ENCODE measurements at places on chromosomes 3 and 15.

GRCh38 chr15:52234596-52235541, 43.7 kb upstream of the GNB5 start:
- DNase-seq = no peak

GRCh38 chr15:101698314-101698713, 26.0 kb downstream of the TARS3 start:
- DNase-seq = no peak

DNA sequence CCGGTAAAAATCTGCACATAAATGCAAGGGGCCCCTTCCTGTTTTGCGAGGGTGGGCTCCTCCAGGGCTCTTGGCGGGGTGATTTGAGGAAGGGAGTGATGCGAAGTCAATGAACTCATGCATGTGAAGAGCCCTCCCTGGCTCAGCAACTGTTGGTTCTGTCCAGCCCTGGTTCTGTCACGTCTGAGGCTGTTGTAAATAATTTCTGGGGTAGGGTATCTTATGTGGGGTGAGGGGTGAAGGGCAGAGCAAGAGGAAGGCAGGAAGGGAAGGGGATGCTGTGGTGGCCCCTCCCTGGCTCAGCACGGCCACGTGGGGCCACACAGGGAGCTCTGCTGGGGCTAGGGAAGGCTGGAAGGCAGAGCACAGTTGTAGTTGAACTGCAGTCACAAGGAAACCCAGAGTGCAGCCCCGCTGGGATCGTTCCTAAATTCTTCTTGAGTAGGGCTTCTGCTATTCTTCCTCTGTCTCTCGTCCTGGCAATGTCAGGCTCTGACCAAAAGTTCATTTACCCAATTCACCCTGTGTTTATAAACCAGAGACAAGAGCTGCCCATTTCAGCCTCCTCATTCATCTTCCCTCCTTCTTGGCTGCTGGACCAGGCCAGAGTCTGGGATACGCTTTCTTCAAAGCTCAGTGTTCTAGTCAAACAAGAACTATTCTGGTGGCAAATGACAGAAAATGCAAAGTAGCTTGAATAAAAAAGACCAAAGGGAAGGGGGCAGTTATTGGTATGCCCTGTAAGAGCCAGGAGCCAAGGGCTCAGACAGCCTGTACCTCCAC, 14.8 kb upstream of the TOPBP1 start:
- no peak for DNase-seq

DNA sequence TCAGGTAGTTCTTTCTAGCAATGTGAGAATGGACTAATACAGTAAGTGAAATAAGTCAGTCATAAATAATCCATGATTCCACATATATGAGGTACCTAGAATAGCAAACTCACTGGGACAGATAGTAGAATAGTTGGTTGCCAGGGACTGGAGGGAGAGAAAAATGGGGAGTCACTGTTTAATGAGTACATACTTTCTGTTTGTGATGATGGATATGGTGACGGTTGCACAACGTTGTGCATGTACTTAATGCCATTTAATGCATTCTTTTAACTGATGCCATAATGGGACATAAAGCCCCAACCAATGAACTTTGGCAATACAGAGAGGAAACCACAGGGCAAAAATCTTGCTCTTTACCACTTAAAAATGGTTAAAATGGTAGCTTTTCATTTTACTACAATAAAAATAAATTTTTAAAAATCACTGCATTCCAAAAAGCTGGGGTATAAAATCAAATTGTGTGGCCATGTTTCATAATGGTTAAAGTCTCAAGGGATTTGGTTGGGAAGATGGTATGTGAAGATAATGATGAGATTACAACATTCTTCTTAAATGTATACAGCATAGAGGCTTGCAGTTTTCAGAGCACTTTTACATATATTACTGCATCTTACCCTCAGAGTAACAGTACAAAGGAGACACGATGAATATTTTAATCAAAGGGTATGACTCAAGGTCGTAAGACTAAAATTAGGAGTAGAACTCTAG, 45.2 kb downstream of the ADAM10 start:
- no peak for DNase-seq

GRCh38 chr3:120144267-120144666, 50.0 kb upstream of the GSK3B start:
- DNase-seq = no peak

GRCh38 chr3:127546970-127547733, 43.4 kb downstream of the TPRA1 start:
- DNase-seq = no peak

GRCh38 chr15:72173864-72174550, 23.6 kb downstream of the GRAMD2A start:
- no peak for DNase-seq

DNA sequence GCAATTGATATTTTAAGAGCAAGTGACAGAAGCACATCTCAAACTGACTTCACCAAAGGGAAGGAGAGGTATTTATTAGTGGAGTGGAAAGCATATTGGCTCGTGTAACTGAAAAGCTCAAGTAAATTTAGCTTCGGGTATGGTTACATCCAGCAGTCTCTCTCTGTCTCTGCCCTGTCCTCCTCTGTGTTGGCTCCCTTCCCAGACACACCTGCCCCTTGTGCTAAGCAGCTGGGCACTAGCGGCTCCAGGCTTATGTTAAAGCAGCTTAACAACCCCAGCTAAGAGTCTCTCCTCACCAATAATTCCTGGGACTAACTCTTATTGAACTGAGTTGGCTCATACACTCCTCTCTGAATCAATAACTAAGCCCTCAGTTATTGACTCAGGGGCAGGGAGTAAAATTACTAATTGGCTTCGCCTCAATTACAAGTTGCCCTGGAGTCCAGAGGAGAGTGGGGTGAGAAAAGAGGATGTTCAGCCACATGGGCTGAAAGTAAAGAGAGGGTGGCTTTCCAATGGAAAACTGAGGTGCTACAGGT, 12.8 kb upstream of the SH3BP5 start:
- DNase-seq = no peak

DNA sequence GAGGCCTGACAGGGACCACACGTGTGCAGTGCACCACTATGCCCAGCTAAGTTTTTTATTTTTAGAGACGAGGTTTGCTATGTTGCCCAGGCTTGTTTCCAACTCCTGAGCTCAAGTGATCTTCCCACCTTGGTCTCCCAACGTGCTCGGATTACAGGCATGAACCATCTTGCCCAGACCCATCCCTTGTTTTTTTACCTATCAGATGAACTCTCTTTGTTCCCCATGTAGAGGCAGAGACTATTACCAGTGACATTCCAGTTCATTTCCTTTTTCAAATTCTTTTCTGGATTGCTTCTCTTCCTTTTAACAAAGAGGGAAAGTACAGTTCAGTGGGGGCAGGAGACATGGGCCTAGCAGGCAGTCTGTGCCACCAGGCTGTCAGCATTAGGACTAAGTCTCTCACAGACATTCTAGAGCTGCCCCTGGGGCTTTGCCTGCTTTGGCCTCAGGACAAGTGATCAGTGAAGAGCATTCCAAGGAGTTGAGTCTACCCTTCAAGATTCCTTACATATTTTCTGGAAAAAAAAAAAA, 103.5 kb upstream of the SLC7A14 start:
- DNase-seq = no peak

DNA sequence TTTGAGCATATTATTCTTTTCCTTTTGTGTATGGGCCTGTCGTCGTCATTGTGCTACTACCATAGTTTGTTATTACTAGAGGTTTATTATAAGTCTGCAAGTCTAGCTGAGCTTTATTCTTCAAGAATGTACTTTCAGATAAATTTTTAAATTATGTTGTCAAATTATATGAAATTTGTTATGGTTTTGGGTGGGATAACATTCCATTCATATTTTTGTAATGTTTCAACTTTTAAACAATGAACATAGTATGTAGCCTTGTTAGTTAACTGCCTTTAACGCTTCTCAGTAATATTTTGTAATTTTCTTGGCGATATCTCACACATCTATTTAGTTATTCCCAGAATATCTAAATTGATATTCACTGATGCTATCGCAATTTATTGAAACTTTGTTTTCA, 41.6 kb upstream of the GOLGA8B start:
- DNase-seq = no peak

DNA sequence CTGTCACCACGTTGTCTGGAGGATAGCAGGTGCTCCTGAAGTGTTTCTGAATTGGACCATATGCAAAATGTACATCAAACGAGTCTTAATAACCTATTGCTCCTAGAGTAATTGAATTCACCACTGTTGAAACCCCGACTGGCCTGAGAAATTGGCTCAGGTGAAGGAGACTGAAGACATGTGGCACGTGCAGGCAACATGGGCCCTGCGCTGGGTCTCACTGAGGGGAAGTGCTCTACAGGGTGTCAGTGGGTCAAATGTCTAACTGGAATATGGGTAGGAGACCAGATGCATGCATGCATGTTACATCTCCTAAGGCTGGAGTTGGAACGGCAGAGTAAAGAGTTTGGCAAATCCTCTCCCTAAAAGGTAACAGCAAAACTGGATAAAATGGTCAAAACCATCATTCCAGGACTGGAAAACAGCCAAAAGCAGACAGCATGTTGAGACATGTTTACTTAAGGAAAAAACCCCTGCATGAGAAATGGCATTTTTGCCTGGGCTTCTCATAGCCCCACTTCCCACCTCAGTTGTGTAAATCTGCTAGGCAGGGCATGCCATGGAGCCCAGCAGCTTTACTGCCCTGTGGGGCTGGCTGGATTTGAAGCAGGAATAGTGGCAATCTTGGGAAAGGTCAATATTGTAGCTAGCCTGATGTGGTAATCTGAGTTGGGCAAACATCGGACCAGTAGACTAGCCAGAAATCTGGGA, 131.3 kb downstream of the TJP1 start:
- no peak for DNase-seq

DNA sequence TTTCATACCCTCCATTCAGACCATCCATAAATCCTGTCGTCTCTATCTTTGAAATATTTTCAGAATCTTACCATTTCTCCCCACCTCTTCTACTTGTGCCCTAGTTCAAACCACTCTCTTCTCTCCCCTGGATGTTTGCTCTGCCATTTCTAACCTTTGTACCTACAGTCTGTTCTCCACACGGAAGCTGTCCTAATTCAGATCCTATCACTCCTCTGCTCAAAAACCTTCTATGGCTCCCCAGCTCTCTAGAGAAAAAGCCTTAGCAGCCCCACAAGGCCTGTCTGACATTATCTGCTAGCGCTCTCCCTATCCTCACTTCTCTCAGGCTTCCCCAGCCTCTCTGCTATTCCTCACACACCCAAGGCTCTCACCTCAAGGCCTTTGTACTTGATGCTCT, 4.5 kb upstream of the SEMA5B start:
- DNase-seq = no peak

GRCh38 chr3:13332740-13333139, 87.4 kb downstream of the NUP210 start:
- no peak for DNase-seq

GRCh38 chr3:189727158-189727557, 96.0 kb downstream of the TP63 start:
- no peak for DNase-seq
